ENCODE measurements at places on chromosomes 16 and 17.
A peak's percentile ranks its signal among the peaks of the same experiment; 100 is the strongest.

- DNase-seq, result no peak
Observed at GRCh38 chr17:4537451-4538235, 17.5 kb downstream of the MYBBP1A start.

GRCh38 chr17:44409309-44410028 is 20.0 kb upstream of the ITGA2B start:
- DNase-seq, result no peak

- no peak for DNase-seq
Observed at GRCh38 chr17:28480278-28480677, 6.8 kb downstream of the SLC13A2 start.

GRCh38 chr17:47708864-47709541 is 15.0 kb downstream of the TBKBP1 start:
- no peak for DNase-seq

DNA sequence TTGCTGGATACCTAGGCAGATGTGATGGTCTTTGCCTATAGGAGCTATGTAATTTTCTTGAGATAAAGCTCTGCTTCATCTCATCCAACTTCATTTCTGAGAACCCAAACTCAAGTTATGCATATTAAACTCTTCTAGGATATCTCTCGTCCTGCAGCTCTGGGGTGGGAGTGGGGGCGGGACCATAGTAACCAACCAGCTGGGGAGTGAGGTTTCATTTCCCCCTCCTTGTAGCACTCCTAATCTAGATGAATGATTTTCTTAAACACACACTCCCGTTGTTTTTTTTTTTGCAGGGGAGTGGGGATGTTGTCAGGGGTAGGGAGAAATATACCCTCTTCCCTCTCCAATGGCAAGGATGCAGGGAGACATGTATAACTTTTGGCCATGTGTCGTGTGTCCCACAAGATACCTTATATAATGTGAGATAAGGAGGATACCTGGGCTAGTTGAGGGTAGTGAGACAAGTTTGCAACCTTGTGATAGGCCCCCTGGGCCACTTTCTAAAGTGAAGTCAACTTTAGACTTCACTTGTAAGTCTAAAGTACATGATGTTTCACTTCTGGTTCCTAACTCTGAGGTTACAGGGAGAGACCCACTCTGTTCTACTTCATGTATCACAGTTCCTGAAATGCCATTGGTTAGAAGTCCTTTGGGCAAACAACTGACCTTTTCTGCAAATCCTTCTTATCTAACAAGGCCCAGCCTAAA is 10.5 kb upstream of the HEATR6 start:
- no peak for DNase-seq

GRCh38 chr16:48478393-48478792 is 93.2 kb upstream of the SIAH1 start:
- DNase-seq, result no peak

DNA sequence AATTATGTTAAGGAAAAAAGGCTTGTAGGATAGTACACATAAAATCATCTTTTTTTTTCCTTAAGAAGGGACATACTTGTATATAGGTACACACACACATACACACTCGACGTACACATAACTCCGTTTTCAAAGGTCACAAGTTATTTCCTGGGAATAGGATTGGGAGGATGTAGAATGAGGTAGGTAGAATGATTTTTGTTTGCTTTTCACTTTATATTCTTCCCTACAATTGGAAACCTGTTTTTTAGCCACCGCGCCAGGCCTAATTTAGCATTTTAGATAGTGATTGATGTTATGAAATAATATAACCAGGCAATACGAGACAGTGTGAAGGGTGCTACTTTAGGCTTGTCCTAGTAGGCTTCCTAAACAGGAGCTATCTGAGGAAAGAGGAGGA is 1.8 kb upstream of the HAPSTR1 start:
- no peak for DNase-seq

GRCh38 chr17:61487161-61487988 is 35.2 kb downstream of the TBX4 start:
- no peak for DNase-seq

DNA sequence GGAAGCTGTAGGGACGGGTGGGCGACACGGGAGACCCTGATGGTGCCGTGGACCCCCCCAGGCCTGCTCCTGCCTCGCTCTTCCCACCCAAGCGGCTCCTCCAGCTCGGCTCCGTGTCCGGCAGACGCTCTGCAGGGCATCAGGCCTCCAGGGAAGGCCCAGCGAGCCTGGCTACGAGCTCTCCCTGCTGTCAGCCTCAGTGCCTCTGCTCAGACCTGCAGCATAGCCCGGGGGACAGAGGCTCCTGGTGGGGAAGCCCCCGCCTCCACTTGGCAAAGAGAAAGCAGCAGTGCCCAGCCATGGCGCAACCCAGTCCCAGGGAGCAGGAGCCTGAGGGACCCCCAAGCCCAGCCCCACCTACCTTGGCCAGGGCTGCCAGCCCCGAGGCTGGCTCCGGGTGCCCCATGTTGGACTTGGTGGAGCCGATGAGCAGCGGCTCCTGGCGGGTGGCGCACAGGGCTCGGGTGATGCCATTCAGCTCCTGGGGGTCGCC is 5.9 kb downstream of the FASN start:
- DNase-seq, result no peak

DNA sequence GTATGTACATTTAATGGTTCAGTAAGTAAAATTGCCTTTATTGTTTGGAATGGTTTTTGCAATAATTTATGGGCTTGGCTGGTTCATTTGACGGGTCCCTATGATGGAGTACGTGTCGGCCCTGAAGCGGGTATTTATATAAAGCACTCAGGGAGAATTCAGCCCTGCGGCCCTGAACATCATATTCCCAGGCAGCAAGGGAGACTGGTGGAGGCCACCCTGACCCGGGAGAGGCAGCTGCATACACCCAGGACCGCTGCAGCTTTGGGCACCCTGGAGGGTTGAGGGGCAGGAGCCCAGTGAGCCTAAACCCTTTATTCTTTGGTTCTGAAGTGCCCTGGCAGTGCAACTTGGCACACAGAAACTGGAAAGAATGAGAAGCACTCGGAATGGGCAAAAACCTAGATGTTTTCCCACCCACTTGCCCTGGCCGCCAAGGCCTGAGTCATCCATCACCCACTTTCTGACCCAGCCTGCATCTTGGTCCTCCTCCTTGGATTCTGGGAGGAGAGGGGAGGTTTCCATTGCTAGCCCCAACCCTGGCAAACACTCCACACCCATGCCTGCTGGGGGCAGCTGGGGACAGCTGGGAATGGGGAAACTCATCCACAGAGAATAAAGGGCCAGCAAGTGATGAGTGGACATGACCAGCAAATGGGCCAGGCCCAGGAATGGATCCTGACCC is 162.2 kb upstream of the TNRC6C start:
- DNase-seq, result no peak

DNA sequence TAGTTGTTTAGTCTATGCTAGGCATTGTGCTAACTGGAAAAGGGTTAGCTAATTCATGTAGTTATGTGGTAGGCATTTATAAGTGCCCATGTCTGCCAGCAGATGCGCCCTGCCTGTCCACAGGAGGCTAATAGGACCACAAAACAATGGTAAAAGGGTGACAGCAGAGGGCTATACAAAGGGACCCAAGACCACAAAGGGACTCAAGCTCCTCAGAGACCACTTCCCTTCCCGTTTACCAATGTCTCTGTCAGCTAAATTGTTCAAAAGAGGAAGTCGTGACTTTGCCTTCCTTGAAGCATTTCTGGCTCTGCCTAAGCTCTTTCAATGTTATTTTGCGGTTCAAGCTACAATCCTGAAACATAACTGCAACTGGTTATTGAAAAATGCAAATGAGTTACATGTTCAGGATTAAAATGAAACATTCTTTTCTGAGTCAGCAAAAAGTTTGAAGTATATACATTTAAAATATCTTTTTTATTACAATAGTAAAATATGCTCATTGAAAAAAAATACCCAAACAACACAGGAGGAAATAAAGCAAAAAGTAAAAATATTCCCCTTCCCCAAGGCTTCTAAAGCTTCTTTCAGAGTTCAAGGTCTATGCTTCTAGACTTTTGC is 149.2 kb downstream of the MAF start:
- DNase-seq, result no peak

DNA sequence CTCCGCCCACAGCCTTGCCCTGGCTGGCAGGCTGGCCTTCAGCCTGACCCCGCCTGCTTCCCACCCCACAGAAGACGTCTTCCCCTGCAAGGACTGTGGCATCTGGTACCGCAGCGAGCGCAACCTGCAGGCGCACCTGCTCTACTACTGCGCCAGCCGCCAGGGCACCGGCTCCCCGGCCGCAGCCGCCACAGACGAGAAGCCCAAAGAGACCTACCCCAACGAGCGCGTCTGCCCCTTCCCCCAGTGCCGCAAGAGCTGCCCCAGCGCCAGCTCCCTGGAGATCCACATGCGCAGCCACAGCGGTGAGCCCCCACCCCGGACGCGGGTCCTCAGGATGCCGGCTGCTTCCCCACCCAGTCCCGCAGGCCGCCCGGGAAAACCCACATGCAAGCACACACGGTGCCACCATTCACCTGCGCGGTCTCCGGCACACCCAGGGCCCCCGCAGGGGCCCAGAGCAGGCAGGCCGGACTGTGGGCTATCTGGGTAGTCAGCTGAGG is 38.2 kb upstream of the ZC3H18 start:
- no peak for DNase-seq

GRCh38 chr17:57401556-57402488 is 145.5 kb downstream of the MSI2 start:
- no peak for DNase-seq

DNA sequence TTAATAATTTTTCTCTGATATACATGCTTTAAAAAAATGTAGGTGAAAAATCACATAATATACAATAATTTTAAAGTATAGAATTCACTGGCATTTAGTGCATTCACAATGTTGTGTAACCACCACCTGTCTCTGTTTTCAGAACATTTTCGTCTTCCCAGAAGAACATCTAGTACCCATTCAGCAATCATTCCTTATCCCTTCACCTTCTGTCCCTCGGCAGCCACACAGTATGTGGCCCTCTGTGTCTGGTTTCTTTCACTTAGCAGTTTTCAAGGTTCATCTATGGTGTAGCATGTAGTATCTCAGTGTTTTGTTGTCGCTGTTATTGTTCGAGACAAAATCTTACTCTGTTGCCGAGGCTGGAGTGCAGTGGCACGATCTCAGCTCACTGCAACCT is 33.6 kb downstream of the PRPSAP2 start:
- DNase-seq, result no peak

DNA sequence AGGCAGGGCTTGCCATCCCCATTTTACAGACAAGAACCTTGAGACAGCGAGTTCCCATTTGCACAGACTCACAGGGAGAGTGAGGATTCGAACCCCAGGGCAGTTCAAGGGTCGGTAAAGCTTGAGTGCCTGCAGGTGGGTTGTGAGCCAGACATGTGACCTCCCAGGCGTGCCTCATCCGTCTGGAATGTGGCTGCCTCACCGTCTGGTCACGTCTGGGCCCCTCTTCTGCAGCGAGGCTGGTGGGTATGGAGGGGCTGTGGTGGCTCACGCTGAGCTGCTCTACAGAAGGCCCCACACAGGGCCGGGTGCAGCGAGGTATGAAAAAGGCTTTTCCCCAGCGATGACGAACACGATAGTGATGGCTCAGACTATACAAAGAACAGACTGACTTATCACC is 35.8 kb upstream of the LHX1 start:
- no peak for DNase-seq

DNA sequence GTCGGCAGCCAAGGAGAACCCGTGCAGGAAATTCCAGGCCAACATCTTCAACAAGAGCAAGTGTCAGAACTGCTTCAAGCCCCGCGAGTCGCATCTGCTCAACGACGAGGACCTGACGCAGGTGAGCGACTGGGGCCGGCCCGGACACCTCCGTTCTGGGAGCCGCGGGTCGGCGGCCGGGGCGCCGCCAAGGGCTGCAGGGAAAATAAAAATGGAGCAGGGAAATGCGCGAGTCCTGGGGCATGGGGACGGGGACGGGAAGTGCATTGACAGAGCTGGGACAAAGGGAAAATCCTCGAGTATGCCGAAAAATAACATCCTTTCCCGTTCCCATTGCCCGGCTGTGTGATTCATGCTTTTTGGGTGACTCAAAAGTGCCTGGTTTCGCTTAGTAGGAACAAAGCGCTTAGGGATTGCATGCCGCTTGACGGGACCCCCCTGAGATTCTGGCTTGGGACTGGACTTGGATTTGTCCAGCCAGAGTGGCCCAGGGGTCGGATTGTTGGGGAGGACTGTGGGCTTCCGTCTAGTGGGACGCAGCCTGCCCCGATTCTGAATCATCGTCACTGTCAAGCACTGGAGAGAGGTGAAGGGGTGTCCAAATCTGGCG is 699 bp downstream of the MPRIP start:
- DNase-seq, result peak; percentile 16

DNA sequence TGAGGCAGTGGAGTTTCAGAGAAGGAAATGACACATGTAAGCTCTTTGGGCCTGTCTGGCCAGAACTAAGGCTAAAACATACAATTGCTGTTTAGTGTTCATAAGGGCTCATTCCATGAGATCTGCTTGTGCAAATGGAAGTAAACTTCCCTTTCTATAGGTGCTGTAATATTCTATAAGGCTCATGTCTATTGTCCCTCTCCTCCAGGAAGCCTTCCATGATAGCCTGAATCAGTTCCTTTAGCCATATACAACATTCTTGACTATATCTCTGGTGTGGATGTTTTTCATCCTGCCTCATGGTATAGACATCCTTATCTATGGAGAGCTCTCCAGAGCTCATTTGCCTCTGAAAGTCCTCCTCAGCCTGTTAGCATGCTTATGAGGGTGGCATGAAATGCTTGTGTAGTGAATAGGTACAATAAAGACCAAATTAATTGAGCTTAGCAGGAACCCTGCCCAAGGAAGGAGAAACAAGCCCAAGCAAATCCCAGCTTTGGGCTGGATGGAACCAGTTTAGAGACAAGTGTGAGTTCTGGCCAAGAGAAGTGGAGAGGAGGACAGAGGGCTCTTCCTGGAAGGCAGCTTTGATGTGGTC is 1.6 kb upstream of the ETV4 start:
- DNase-seq, result no peak

DNA sequence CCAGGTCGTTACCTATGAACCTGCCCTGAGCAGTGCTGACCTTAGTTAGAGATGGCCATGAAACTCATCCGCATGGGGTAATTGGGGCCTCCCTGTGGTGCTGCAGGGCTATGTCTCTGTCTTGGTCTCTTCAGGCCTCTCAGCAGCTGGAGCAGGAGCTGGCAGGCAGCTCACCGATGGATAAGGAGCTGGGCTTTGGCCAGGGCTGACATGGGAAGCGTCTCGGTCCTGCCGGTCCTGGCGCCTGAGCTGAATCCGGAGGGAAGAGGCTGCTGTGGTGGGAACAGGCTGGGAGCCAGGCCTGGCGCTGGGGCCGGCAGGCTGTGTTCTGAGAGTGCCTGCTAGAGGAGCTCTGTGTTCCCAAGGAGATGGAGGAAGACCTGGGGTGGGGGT is 10.1 kb downstream of the IL32 start:
- no peak for DNase-seq

- DNase-seq, result no peak
Observed at GRCh38 chr16:81284995-81285600, 29.7 kb upstream of the GAN start.

DNA sequence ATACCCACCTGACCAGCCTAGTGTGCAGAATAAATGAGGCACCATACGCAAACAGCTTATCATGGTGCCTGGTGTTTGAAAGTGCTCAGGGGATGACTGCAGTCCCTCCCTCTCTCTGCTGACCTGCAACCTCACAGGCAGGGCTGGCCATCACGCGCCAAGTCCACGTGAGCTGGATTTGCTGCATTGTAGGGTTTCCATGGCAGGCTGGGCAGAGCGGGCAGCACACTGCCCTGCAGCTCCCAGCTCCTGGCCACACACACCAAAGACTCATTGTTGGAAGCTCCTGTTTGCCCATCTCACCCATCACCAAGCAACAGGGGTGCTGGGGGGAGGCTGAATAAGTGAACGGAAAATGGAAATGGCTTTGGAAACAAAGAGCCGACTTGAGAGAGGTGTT is 81.8 kb downstream of the IRX3 start:
- no peak for DNase-seq

GRCh38 chr16:57624044-57624688 is 4.3 kb upstream of the ADGRG1 start:
- no peak for DNase-seq

GRCh38 chr17:45414990-45415881 is 17.4 kb downstream of the ARHGAP27 start:
- DNase-seq, result no peak
